ENCODE measurements at places on chromosomes 5 and 9.

GRCh38 chr9:87338088-87338989 lies 159.3 kb upstream of the DAPK1 start:
- no peak for DNase-seq

- no peak for DNase-seq
These were observed 32.5 kb downstream of the TSTD2 start for GRCh38 chr9:97600531-97601227.

DNA sequence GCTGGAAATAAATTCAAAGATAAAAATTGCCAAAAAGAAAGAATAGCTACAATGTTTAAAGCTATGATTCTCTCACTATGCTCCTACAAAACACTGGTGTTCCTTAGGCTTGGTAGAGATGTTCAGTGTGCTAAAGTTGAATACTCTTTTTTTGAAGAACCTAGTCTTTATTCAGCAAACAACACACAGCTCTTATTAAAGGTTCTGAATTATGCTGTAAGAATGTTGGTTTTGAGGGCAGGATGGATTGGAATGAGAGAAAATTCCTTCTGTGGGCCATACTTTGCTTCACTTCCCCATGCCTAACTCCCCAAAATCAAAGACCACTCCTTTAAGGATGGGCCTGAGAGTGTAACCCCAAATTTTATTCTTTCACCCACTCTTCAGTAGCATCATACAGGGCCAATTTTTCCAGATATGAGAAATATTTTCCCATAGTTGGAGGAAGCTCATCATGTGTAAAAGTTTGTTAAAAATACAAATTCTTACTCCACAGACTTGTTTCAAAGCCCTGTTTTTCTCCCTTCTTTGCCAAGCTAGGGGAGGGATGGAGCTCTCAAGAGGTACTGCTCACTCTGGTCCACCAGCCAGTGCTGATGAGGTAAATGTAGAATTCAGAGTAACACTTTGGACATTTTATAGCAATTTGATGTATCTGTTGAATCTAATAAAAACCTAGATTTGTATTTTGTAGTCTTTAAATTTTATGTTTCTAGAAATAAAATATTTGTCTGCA lies 99.3 kb downstream of the GDNF start:
- DNase-seq, result no peak

DNA sequence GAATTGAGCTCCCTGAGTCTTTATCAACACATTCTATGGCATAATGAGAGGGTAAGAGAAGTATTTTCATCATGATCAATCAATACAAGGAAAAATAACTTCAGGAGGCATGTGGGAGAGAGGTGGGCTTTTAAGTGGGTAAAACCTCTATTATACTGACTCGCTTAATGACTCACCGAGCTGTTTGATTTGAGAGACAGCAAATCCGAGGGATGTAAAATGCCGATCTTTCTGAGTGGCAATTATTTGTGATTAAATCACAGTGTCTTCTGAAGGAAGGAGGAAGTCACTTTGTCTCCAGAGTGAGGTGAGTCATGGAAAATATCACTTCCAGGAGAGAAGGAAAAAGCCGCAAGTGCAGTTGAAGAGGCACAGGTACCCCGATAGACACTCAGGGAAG lies 320.4 kb downstream of the DRD1 start:
- no peak for DNase-seq

DNA sequence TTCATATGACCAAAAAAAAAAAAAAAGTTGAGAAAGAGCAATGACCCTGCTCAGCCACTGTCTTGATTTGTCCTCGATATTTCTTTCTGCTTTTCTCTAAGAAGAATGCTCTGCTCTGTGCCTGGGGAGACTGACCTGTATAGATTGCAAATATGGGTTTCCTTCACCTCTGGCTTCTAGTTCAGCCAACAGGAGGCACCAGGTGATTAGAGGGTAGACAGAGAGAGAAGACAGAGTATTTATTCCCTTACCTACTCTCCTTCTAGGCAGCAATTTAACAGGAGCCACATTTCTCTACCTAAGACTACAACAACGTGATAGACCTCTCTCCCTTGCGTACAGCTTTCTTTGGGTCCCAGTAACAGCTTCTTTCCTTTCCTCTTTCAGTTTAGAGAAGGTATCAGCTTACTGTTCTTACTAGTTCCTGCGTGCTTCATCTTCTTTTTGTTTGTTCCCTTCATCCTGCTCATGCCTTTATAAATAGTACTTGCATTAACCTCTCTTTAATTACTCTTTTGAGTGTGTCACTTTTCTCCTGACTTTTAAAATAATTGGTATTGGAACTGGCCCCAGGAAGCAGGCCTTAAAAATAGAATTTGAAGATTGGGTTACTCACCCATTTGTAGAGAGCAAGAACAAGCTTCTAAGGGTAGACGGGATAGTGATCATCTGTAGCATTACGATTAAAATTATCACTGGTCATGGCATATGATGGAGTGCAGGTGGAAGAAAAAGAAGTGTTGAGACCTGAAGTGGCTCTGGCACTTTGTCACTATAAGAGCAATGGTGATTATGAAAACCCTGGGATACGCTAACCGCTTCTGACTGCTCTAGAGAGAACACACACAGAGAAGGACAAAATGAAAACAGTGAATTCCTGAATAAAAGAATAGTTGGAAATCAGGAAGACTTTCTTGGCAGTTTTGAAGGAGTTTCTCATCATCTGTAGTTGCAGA lies 161.2 kb upstream of the FSTL4 start:
- DNase-seq, result no peak

- no peak for DNase-seq
These were observed 70.8 kb upstream of the CDKN2B start for GRCh38 chr9:22079873-22080341.

DNA sequence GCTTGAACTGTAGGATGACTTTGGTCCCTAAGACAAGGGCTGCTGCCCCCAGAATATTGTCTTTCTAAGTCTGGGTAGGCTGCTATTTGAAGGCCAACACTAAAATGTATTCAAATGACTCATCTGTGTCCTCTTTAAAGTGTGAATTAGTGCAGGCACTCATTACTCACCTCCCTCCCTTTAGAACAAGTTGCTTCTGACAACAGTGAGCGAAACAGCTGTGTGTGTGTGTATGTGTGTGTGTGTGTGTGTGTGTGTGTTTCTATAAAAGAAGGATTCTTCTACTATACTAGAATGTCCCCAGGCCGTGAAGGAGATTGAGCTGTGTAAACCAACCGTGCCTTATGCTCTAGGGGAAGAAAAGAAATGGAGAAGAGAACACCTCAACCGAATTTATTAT lies 1337.2 kb downstream of the PTPRD start:
- no peak for DNase-seq

DNA sequence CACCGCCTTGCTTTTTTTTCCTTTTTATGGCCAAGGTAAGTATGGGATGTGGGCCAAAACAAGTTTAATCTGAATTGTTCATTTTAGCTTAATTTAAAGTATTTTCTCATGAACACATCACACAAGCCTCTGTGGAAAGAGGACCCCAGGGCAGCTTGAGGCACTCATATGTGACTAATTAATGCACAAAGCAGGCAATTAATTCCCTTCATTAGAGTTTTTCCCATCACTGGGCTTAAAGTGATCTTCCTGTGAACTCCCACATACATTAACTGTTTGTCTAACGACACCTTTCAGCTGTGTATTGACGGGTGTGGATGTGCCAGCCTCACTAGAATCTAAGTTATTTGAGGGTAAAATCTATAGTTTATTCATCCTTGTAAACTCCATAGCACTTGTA lies 103.3 kb downstream of the MRPS27 start:
- no peak for DNase-seq
